ENCODE measurements at places on chromosomes 11 and 22.
A peak's percentile ranks its signal among the peaks of the same experiment; 100 is the strongest.

- DNase-seq, result no peak
Measured at GRCh38 chr11:16982256-16982671, 31.9 kb downstream of the PLEKHA7 start.

DNA sequence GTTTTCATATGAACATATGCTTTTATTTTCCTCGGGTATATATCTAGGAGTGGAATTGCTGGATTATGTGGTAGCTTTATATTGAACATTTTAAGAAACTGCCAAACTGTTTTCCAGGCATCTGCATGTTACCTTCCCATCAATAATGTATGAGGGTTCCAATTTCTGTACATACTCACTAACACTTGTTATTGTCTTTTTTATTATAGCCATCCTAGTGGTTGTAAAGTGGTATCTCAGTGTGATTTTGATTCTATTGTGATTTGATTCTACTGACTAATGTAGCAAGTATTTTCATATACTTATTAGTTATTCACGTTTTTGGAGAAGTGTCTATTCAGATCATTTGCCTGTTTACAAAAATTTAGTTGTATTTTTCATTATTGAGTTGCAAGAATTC is 2.0 kb downstream of the ANO5 start:
- DNase-seq, result no peak

GRCh38 chr11:92967178-92967577 is 2.3 kb upstream of the MTNR1B start:
- no peak for DNase-seq

DNA sequence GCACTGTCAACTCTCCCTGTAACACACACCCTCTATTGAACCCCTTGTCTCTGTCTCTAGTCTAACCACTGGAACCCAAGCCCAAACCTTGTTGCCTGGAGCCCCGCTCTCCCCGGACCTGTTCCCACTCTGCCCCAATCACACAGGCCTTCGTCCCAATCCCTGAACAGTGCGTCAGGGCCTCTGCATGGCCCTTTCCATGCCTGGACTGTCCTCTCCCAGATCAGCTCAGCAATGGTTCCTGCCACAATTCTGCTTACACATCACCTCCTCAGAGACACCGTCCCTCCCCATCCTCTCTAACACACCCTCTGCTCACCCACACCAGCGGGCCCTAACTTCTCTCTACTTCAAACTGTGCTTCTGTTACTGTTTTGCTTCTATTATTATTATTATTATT is 1.5 kb downstream of the TREH start:
- no peak for DNase-seq

DNA sequence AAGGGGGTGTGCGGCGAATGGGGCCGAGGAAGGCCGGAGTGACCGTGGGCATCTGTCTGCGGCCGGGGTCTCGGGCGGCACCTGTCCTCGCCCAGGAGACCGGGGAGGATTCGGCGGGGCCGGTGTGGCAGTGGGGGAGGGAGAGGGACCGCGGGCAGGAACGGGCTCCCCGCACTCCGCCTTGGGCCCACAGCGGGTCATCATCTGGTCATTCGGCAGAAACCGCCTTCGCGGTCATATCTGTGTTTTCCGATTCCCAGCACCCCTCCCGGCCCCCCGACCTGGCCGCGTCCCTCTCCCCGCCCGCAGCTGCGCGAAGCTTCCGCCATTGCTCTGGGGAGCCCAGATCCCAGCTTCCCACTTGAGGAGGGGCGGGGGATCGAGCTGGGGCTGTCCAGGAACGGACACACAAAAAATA is 824 bp upstream of the CBX6 start:
- peak; percentile 64 for DNase-seq

DNA sequence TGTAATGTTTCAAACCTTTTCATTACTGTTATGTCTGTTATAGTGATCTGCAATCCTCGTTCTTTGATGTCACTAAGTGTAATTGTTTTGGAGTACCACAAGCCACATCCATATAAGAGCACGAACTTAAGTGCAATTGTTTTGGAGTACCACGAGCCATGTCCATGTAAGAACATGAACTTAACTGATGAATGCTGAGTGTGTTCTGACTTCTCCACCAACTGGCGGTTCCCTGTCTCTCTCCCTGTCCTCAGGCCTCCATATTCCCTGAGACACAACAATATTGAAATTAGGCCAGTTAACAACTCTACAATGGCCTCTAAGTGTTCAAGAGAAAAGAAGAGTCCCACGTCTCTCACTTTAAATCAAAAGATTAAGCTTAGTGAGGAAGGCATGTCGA is 23.5 kb downstream of the TESMIN start:
- no peak for DNase-seq

DNA sequence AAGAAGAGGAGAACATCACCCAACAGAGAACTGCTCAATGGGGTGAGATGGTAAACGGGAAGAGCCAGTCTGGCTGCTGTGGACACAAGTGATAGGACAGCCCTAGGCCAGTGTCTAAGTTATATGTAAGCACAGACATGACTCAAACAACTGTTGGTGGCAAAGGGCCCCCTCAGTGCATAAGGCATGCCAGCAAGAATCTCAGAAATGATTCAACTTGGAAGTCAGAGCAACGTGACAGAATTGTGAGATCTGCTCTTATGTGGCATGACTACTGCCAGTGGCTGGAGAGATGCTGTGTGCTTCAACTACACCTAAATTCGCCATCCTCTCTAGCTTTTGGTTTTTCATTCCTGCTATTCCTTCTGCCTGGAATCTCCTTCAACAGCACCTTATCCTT is 7.4 kb downstream of the SLN start:
- DNase-seq, result no peak

GRCh38 chr22:42621505-42622002 is 6.9 kb upstream of the POLDIP3 start:
- DNase-seq, result no peak

- no peak for DNase-seq
Measured at GRCh38 chr11:16002942-16003341, 353.4 kb downstream of the SOX6 start.

GRCh38 chr22:26632422-26633155 is 10.8 kb downstream of the CRYBA4 start:
- no peak for DNase-seq

DNA sequence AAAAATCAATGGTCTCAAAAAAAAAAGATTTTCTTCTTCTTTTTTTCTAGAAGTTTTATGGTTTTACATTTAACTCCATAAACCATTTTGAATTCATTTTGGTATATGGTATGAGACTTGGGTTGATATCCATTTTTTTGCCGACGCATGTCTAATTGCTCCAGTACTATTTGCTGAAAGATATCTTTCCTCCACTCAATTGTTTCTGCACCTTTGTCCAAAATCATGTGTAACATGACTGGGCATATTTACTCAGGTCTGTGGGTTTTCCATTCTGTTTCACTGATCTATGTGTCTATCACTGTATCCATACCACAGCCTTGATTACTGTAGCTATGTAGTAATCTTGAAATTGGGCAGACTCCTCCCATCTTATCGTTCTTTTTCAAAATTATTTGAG is 15.6 kb upstream of the SCARF2 start:
- no peak for DNase-seq

DNA sequence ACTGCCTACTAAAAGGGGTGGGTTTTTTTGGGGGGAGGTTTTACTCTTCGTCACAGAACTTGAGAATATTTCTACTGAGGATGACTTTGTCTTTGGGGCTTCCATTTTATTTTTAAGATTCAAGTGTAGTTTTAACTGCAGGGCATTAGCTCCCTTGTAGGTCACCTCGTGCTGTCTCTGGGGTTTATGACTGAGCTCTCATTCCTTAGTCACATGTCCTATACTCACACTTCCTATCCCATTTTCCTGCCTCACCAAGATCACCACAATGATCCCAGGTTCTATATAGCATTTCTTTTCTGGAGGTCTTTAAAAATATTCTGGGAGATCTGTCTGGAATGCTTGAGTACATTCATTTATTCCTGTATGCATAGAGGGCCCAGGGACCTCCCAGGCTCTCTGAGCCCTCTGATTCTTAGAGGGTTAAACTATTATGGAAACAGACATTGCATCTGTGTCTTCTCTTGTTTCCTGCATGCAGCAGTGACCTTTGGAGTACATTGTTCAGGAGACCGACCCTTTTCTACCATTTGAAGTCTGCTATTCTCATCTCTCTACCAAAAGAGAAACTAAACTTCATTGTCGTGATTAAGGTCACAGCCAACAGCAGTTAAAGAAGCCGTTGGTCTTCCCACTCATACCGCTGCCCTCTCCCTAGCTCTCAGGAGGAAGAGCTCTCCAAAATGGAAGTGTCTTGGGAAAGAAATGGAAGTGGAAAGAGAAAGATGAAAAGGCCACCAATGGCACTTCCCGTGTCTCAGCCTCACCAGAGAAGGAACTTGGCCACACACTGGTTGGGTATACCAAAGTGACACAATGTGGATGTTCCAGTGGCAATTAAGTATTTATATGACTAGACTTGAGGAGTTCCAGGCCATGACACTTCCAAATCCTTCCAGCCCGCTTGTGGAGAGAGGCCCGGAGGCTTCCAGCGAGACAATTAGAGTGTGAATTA is 77.5 kb downstream of the ZBTB16 start:
- no peak for DNase-seq

GRCh38 chr11:19957294-19957943 is 202.9 kb downstream of the DBX1 start:
- no peak for DNase-seq

DNA sequence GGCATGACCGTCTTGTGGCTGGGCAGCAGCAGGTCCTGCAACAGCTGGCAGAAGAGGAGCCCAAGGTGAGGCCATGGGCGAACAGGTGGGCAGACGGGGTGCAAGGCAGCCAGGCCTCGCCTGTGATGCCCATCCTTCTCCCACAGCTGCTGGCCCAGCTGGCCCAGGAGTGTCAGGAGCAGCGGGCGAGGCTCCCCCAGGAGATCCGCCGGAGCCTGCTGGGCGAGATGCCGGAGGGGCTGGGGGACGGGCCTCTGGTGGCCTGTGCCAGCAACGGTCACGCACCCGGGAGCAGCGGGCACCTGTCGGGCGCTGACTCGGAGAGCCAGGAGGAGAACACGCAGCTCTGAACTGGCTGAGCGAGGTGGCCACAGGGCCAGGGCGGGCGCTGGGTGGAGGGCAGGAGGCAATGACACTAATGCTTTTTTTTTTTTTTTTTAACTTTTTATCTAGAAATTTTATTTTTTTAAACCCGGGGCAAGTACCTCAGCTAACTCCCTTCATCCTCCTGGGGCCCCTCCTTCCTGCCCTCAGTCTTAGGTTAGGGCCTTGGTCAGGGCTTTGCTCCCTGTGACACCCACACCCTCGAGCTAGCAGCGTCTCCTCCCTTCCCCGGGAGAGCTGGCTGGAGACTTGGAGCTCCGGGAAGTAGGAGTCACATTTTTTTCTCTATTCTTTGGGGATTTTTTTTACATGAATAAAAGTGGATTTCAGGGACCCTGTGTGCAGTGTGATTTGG is 16.0 kb downstream of the PLCB3 start:
- no peak for DNase-seq

DNA sequence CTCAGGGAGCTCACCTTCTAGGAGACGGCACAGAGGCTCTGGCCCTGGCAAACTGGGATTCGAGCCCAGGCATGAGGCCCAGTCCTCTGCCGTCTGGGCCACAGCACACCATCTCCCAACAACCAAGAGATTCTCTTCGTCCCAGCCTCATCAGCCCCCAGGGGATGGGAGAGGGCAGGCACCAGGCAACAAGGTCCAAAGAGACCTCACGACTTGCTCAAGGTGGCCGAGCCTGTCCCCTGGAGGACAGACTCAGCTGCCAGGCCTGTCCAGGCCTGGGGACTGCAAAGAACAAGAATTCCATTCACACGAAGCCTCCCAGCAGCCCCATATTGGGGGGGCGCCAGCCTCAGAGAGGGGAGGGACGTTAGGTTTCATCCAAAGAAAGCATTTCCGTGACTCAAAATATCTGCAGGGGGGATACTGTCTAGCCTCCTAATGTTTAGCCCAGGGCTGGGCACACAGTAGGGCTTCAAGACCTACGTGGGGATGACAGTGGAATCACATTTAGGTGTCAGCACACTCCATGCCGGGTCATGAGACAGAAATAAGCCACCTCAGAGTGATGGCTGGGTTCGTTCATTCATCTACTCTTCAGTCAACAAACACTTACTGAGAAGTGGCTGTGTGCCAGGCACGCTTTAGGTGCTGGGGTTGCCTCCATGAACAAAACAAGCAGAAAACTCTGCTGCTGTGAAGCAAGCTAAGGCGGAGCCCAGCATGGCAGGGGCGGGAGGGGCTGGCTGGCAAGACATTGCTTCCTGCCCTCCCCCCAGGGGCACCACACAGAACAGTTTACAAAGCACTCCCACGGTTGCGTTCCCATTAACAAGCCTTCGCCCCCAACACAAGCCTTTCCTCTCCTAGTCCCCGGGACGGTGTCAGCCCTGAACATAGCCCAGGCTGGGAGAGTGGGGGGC is 1.2 kb downstream of the CARNS1 start:
- DNase-seq, result no peak

- no peak for DNase-seq
Measured at GRCh38 chr22:50299785-50300619, 7.4 kb downstream of the PLXNB2 start.

DNA sequence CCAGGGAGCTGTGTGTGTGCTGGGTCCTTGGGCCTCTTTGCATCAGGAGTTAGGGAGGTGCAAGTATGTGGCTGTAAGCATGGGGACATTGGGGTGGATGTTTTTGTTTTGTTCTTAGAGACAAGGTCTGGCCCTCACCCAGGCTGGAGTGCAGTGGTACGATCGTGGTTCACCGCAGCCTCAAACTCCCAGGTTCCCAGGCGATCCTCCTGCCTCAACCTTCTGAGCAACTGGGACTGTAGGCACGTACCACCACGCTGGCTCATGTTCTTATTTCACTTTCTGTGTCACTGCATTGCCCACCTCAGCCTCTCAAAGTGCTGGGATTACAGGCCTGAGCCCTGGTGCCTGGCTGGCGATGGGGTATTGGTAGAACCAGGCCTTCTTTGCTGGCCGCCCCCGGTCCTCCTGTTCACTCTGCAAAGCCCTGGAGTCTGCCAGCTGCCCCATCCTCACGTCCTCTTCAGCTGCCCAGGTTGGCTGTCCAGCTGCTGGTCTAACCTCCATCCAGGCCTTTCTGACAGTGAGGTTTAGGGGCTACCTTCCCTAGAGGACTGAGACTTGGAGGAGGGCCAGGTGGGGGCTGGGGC is 851 bp upstream of the GRAMD4 start:
- DNase-seq, result no peak

DNA sequence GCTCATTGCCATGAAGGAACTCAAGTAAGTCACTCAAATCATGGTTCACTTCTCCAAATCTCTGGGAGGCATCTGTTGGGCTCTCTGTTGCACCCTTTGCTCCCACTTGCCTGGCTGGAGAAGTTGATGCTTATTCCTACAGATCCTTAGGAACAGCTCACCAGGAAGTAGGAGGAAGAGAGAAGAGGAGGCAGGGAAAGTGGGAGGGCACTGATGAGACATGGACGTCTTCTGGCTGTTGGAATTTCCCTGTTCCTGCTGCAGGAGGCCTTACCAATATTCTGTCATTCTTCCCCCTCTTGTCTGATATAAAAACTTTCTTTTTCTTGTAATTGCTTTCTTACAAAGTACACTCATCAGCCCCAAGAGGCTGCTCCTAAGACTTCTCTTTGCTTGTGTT is 13.6 kb downstream of the POLR2F start:
- peak; percentile 49 for DNase-seq

GRCh38 chr11:76186776-76187279 is 19.5 kb downstream of the WNT11 start:
- no peak for DNase-seq

- DNase-seq, result no peak
Measured at GRCh38 chr11:68816917-68817419, 24.7 kb downstream of the CPT1A start.
